ENCODE measurements at places on chromosomes 11 and 22.

DNA sequence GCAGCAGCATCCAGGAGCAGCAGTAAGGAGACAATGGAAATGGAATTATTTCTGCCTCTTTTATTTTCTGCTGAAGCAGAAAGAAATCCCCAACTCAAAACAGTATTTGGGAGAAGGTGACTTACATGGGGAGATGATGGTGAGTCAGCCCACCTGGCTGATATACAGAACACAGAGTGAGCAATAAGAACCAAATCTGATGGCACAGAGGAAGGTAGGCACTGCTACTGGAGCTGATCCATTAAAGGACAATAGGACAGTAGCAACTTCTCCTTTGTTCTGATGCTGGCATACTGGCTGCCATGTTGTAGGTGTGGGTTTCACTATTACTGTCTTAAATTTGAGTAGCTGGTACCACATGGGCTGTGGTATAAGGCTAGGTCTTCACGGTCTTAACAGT lies 45.2 kb downstream of the CLPB start:
- no peak for DNase-seq

DNA sequence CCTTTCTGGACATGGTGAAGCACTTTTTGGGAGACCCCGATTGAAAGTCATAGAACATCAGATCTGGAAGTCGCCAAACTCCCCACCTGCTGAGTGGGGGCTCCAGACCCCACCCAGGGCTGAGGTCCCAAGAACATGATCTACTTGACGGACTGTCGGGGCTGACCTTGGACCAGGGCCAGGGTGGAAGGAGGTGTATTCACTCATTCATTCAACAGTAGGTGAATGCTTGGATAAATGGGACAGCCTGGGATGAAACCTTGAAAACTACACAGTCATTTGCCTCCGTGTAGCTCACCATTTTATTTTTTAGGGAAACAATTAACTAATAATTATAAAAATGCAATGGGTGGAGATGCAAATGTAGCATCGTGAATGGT lies 629.0 kb downstream of the BRD1 start:
- no peak for DNase-seq

GRCh38 chr11:120577041-120577440 lies 65.5 kb downstream of the GRIK4 start:
- DNase-seq: no peak

DNA sequence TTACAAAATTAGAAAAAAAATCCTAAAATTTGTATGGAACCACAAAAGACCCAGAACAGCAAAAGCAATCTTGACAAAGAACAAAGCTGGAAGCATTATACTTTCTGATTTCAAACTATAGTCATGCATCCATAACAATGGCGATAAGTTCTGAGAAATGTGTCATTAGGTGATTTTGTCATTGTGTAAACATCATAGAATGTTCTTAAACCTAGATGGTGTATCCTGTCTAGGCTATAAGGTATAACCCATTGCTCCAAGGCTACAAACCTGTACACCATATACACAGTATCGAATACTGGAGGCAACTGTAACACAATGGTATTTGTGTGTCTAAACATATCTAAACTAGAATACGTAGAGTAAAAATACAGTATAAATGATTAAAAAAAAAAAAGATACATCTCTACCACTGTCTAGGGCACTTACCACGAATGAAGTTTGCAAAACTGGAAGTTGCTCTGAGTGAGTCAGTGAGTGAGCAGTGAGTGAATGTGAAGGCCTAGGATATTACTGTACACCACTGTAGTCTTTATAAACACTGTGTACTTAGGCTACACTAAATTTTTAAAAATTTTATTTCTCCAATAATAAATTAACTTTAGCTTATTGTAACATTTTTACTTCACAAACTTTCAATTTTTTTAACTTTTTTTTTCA lies 18.1 kb upstream of the SC5D start:
- no peak for DNase-seq

DNA sequence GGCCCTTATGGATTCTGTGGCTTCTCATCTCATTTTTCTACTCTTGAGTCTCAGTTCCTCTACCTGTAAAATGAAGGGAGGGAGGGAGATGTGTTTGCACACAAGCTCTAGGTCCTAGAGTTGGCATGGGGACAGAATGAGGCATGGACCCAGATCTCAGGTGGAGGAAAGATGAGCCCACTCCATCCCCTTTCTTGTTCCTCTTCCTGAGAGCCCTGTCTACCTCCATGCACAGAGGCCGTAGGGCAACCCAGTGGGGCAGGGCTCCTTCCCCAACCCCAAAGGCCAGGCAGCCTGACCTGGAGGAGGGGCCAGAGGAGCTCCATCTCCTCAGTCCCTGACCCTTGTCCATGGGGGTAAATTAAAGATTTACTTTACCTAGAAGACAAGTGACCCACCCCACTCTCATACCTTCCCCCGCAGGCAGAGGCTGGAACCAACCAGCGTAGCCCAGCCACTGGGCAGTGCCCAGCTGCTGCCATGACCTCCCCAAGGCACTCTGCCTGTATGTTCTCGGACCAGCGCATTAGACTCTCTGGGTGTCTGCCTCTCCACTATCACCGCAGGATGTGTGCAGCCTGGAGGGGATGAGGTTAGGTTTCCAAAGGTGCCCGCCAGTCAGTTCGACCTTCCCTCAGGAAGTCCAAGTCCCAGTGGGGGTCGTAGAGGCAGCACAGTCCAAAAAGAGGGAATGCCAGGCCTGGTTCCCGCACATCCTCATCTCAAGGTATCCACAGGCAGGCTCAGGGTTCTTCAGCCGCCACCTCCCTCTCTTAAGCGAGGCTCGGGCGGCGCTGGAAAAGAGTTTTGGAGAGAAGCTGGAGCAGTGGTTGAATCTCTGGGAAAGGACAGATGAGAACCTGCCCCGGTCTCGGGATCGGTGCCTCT lies 3.0 kb downstream of the SMTN start:
- no peak for DNase-seq

GRCh38 chr22:20588843-20589581 lies 81.6 kb downstream of the MED15 start:
- DNase-seq: no peak

- DNase-seq: no peak
Observed at GRCh38 chr11:112477152-112477551, 216.5 kb upstream of the PLET1 start.

DNA sequence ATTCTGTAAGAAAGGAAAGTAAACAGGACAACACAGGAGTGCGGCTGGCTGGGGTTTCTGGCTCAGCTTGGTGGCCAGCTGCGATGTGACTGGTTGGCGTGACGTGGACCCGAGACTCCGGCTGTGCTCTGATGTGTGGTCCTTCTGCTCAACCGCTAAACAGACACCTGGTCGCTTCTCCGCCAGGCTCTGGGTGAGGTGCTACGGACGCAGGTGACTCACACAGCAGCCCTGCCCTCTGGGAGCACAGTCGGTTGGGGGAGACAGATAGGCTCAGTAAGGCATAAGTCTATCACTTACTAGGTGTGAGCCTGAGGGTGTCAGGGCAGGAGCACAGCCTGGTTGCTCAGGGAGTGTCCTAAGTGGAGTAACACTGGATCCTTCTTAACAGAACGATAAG lies 8.2 kb downstream of the RTL6 start:
- no peak for DNase-seq

- DNase-seq: no peak
Observed at GRCh38 chr22:40183029-40183581, 5.4 kb downstream of the TNRC6B start.

GRCh38 chr22:37520776-37521191 lies 1.6 kb upstream of the CARD10 start:
- DNase-seq: no peak

DNA sequence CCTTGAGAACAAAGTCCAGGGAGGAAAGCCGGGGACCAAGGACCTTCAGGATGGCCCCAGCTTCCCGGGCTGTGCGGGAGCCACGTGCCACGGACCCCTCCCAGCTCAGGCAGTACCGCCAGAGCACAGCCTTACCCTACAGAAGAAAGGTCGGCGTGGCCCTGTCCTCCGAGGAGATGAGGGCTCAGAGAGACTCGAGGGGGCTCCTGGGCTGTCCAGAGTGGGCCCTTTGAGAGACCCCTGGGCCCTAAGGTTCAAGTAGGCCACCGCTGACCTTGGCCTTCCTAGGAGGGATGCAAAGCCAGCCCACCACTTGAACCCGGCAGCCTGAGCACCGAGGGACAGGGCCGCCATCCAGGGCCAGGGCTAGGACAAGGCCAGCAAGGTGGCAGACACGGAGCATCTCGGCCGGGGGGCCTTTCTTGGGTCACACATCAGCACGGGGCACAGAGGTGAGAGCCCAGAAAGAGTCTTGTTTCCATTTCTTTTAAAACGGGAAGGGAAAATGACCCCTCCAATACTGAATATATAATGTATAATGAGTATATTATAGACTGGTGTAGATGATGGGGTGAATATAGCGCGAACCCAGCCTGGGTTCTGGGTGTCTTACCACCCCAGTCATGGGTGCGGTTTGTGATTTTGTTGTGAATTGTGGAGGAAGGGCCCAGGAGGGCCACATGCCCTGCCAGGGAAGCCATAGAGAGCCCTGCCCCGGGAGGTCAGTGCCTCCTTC lies 34.4 kb upstream of the PPARA start:
- no peak for DNase-seq

GRCh38 chr11:115123641-115124040 lies 380.6 kb downstream of the CADM1 start:
- no peak for DNase-seq

- DNase-seq: peak; percentile 6
Observed at GRCh38 chr11:65217441-65218423, 36.0 kb downstream of the CAPN1 start.

DNA sequence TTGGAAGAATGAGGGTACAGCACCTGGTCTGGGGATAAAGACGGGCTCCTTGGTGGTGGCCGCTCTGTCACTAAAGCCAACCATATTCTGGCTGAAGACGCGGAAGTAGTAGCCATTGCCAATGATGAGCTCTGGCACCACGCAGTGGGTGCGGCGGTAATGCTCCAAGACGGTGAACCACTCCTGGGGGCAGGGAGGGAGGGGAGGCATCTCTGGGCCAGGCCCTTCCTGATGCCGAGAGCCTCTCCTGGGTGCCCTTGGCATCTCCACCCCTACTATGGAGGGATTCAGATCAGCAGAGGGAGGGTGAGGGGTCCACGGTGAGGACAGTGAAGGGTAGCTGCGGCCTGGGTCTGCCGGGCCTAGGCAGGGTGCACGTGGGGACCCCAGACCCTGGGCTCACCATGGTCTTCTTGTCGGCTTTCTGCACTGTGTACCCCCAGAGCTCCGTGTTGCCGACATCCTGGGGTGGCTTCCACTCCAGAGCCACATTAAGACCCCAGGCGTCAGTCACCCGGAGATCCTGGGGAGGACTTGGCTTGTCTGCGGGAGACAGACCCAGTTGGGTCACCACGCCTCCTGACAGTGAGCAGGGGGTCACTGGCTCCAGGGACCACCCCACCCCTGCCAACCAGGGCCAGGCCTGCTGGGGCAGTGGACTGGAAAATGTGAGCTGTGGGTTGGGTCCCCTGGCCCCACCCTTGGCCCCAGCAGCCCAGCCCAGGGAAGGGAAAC lies 19.5 kb downstream of the MYBPC3 start:
- DNase-seq: no peak

Data from GM10248 (cell line).